ENCODE measurements at places on chromosomes 12 and 14. TPM values are rescaled to one million over a fixed set of nuclear protein-coding genes. Genes with fewer than 3 reads are reported as not detected.

DACT1 gene
- polyA plus RNA-seq: 22.9 TPM

CBLN3 gene
- 2.6 TPM for polyA plus RNA-seq

GRCh38 chr12:78189656-78190055, 359.0 kb downstream of the NAV3 start:
- DNase-seq: no peak

- no peak for DNase-seq
Measured at GRCh38 chr12:1496162-1496900, 98.0 kb downstream of the FBXL14 start.

- DNase-seq: no peak
Measured at GRCh38 chr14:55117803-55118441, 11.1 kb upstream of the LGALS3 start.

DNA sequence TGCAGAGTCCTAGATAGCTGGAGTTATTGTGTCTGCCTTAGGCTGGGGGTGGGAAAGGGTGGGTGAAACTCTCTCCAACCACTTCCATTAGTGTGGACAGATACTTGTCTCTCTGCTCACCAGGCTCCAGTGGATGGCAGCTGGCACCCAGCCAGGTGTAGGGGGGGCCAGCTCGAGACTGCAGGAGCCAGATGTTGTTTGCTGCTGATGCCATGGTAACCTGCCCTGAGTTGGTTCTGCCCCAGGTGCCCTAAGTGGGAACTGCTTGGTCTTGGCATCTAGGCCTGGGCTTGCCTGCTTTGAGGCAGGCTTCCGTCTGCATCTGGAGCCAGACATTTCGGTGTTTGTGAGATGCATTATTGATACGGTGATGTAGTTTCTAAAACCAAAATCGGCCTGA, 82.2 kb downstream of the ADCK1 start:
- peak; percentile 13 for DNase-seq

- DNase-seq: peak; percentile 60
Measured at GRCh38 chr12:29818916-29819623, 35.3 kb upstream of the TMTC1 start.

GRCh38 chr12:98053202-98053601, 462.2 kb upstream of the TMPO start:
- DNase-seq: no peak

DNA sequence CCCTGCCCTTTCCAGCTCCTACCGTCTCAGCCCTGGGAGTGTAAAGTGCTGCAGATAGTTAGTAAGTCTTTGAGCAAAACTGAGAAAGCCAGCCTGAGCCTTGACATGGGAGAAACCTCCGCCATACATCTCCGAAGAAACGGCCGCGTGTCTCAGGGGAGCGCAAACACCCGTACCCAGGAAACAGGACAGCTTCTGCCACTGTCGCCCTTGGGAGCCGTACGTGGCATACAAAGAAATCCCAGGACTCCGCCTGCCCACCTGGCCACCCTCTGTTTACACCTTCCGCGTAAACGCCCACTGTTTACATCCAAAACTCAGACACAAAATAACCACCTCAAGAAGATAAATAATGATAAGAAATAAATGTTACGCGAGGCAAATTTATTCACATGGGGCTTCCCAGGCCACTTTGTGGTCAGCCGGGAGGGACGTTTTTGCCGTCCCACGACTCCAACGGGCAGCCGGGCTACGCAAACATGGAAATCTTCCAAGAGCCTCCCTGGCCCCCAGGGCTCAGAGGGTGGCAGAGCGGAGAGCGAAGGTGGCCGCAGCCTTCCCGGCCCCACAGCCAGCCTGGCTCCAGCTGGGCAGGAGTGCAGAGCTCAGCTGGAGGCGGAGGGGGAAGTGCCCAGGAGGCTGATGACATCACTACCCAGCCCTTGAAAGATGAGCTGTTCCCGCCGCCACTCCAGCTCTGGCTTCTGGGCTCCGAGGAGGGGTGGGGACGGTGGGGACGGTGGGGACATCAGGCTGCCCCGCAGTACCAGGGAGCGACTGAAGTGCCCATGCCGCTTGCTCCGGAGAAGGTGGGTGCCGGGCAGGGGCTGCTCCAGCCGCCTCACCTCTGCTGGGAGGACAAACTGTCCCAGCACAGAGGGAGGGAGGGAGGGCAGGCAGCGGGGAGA, at the start of gene BDKRB2:
BDKRB2 (plus strand) TSS at position 689 of the 908 bp plus-strand sequence. CDS start 32,269 bp downstream, outside the sequence.
- DNase-seq: peak; percentile 83

TMTC2 gene
- polyA plus RNA-seq: 15.5 TPM

DNA sequence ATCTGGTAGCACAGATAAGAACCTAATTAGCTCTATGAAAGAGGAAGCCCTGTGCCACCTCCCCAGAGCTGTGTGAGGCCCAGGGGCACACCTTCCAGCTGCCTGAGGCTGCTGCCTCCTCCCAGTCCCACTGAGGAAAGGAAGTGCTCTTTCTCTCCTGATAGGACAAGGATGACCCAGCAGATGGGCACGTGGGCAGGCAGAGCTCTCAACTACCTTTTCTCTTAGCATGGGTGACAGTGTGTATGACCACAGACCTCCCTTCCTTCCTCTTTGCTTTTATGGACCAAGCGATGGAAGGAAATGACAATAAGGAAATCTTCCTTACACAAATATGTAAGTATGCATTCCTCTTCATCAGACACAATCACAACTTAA, 127.6 kb upstream of the AMIGO2 start:
- DNase-seq: no peak

DNA sequence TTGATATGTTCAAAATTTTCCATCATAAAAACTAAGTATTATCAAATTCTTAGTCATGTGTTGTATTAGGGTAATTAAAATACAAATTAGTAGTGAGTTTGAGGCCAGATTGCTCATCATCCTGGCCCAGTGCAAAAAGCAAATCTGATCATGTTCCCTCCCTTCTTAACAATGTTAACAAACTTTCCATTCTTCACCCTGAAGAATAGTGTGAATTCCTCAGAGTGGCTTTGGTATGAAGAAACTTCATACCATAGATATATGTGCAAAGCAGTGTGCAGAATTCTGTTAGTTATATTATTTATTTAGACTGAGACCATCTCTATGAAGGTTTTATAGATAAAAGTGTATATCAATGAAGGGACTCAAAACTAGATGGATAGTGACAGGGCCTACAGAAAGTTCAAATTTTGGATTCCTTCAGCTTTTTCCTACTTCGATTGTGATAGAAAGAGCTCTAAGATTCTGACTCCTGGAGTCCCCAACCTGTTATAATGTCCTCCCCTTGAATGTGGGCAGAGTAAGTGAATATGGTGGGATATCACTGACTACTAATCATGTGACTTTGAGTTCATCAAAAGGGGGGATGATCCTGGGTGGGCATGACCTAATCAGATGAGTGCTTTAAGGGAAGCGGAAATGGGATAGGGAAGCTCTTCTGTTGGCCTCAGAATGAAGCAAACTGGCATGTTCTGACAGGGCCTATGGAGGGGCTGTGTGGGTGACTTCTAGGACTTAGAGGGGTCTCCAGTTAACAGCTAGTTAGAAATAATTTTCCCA, 271.4 kb downstream of the BTG1 start:
- DNase-seq: no peak

NANOG gene
- polyA plus RNA-seq: 0.61 TPM

- DNase-seq: peak; percentile 68
Measured at GRCh38 chr12:53743266-53744129, 8.3 kb downstream of the CISTR start.

DNA sequence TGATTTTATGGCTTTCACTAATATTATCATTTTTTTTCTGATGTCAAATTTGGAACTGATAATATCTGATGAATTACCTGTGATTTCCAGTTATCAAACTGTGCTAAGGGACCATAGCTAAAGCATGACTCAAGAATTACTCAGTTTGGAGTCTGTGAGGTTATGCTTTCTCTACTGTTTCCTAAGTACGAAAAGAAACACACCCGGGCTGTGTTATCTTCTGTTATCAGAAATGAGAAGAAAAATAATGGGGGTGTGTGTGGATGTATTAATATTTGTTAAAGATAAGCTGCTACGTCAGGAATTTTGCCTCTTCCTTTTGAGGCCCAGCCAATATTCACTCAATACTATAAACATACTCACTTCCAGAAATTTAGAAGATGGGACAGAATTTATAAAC, 1401.9 kb upstream of the FLRT2 start:
- no peak for DNase-seq

GRCh38 chr12:7877420-7877819, 4.7 kb upstream of the SLC2A14 start:
- DNase-seq: no peak

GRCh38 chr14:31297701-31298344, 90.2 kb upstream of the HECTD1 start:
- DNase-seq: no peak

GRCh38 chr12:19398376-19399363, 40.6 kb upstream of the AEBP2 start:
- DNase-seq: no peak

SLC17A8 gene
- polyA plus RNA-seq: 0.19 TPM

- DNase-seq: no peak
Measured at GRCh38 chr12:44193281-44193680, 357.4 kb downstream of the TMEM117 start.

DNA sequence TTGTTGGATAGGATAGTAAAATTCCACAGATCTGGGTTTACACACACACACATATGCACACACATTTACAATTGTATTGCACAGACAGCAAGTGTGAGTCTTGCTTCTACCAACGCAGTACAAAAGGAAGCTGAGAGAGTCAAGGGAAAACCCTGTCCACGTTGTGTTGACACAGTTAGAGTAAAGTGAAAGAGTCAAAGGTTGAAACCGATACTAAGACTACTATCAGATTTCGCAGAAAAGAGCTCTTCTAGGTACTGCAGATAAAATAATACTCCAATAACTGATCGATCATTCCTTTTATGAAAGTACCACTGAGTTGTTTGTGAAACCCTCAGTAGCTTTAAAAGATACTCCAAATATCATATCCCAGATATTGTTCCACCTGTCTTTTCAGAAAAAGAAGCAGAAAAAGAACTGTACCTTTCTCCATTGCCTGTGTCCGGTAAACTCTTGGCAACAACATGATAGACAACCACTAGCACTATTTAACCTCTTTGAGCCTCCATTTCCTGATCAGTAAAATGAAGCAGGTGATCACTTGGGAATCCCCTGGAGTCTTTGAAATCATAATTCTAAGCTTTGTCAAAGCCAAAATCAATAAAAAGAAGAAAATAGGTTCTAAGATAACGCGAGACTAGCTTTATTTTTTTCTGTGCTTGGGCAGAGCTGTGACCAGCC, 224.6 kb upstream of the FOXN3 start:
- DNase-seq: no peak

FOXG1 gene
- polyA plus RNA-seq: not detected

- DNase-seq: no peak
Measured at GRCh38 chr14:64541972-64542835, 1.7 kb downstream of the HSPA2 start.

RPGRIP1 gene
- 1.2 TPM for polyA plus RNA-seq

Data from hindlimb muscle (tissue), 1 donor.